Fibroblast of skin of right quadriceps (primary cell): ENCODE measurements at places on chromosomes 13 and 19.

- peak; percentile 86 for DNase-seq
These were observed at the start of gene MIR17HG for GRCh38 chr13:91347202-91347995. Gene MIR17HG, plus strand, starts transcription at chr13:91347687.

DNA sequence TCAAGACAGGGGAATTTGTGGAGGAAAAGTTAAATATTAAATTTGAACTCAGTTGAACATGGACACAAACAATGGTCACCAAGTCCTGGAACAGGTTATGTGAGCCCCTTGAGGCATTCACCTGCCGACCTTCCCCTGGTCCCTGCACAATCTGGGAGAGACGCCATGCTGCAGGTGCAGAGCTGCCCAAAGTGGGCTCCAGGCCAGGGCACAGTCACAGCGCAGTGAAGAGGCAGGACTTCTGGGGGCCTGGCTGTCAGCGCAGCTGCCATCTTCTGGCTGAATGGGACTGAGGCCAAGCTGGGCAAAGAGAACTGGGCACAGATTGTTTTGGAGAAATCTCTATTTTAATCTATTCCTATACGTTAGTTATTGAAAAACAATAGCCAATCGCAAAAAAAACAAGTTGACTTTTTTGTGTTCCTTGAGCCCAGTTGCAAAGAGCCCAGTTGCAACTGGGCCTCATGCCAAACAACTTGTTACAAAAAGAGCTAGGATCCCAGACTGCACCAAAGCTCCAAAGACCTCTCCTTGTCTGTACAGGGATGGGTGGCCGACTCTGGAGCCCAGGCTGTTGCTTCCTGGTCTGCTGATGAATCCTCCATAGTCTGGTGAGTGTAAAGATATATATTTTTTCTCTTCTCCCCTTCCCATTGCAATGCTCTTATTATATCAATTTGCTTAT is 1.2 kb upstream of the ZNF626 start:
- no peak for DNase-seq

- peak; percentile 97 for DNase-seq
These were observed 231.0 kb upstream of the IRS2 start for GRCh38 chr13:110017379-110017778.

DNA sequence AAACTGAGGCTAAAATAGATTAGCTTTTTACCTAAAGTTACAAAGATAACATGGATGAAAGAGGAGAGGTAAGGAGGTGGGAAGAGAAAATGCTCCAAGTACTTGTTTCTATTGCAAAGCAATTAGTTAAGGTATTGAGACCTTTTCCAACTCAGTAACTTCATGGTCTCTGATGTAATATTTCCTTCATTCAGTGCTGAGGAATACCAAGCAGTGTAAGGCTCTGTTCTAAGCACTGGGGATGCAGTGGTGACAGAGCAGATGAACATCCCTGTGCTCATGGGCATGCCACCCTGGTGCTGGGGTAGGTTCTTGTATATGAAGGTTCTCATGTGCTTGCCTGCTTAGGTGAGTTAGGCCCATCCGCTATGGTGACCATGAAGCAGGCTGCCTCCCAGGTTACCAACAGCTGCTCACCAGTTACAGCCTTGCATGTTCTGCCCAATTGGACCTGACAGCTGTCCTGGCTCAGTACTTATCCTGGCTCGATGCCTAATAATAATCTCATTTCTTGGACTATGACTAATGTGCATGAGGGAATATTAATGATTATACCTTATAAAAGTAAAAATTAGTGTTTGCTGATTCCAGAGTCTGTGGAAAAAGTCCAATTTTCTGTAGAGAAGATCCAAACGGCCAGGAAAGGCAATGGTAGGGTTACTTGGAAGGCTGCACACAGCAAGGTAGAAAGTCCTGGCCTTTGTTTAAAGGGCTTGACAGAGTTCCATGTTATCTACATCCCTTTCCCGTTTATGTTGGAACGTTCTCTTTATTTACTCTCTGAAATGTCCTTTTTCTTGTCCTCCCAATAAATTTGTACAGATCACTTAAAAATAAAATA is 48.3 kb downstream of the LATS2 start:
- no peak for DNase-seq

GRCh38 chr19:32296694-32297093 is 48.7 kb upstream of the ZNF507 start:
- no peak for DNase-seq

DNA sequence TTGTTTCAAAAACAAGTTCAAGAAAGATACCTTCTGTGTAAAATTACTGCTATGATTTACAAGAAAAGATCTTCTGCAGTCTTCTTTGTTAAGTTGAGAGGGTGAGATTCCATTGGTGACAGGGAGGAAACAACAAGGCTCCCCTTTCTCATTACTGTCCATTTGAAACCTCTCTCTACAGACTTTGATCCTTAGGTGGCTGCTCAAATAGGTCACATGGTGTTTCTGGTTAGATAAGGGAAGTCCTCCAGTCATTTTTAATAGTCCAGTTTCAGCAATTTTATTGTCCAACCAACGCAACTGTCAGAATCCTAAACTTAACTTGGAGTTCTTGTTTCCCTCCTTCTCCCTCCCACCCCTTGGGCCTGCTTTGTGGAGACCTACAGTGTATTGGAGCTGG is 390.4 kb downstream of the EFNB2 start:
- DNase-seq, result no peak

DNA sequence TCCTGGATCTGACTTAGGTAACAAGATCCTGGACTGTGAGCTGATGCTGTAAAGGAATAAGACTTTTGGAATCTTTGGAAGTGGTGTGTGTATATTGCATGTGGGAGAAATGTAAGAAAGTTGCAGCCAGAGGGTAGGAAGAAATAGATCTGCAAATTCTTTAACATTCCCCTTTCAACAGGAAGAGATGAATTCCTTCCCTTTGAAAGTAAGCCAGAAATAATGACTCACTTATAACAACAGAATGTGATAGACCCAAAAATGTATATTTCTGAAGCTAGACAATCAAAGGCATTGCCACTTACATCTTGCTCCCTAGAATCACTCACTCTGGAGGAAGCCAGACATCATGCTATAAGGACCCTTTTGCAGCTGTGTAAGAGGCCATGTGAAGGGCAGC is 9.8 kb upstream of the SIAH3 start:
- DNase-seq, result peak; percentile 60

GRCh38 chr13:104301171-104301975 is 1235.2 kb upstream of the SLC10A2 start:
- no peak for DNase-seq

- no peak for DNase-seq
These were observed 15.1 kb downstream of the ZNRF4 start for GRCh38 chr19:5470264-5470671.

GRCh38 chr13:94664889-94665288 is 47.5 kb downstream of the SOX21 start:
- no peak for DNase-seq

- no peak for DNase-seq
These were observed 253.4 kb downstream of the TEX29 start for GRCh38 chr13:111573801-111574200.

DNA sequence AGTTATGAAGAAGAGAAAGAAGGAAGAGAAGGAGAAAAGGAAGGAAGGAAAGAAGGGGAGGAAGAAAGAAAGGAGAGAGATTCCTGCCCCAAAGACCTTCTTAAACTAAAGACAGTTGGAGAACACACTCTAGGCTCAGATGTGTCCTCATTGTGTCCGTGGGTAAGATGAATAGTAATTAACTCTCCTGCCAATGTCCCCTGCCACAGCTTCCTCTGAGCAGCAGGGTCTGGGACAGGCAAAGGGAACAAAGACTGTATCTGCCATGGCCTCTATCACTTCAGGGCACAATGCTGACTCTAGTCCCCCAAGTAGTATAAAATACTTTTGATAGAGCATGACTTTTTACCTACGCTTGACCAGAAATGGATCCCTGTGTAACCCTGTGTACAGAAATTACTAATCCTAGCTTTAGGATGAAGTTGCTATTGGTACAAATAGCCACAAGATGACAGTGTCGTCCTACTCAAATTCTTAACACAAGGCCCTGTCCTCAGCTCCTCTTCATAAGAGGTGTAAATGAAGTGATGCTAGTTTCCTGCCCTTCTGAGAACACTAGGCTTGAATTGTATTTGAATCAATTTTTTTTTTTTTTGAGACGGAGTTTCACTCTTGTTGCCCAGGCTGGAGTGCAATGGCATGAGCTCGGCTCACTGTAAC is 186.2 kb upstream of the GPR12 start:
- DNase-seq, result peak; percentile 32
